ENCODE measurements at places on chromosomes 2 and 18. TPM values are rescaled to one million over a fixed set of nuclear protein-coding genes. Genes with fewer than 3 reads are reported as not detected.

The LINC00305 gene
- not detected for total RNA-seq

DNA sequence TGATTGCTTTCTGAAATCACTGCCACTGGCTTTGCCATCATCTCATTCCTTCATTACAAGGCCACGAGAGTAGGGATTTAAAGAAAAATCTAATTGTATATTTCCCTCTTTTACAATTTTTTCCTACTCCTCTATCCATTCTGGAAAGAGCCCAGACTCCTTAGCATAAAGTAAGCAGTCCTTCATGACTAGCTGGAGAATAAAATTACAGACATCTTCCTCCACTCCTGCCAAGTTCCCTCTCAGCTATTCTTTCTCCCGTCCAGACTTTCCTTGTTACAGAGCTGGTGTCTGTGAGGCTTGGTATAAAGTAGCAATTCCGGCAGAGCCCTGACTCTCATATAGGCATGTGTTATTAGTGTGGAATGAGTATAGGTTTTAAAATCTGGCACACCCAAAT, 806.8 kb downstream of the PLCL1 start:
- H3K27ac ChIP-seq, result no peak overlapping the region
- H3K36me3 ChIP-seq, result no peaks in the 10 kb centered on the region
- H3K4me1 ChIP-seq, result no peaks in the 10 kb centered on the region
- H3K4me3 ChIP-seq, result no peak overlapping the region
- H3K27me3 ChIP-seq, result no peaks in the 10 kb centered on the region
- no peak for DNase-seq

The CD8B2 gene
- total RNA-seq, result not detected

GRCh38 chr2:25025229-25026007, 16.5 kb upstream of the EFR3B start:
- no peak overlapping the region for H3K4me3 ChIP-seq
- H3K36me3 ChIP-seq, result no peaks in the 10 kb centered on the region
- H3K27ac ChIP-seq, result no peak overlapping the region
- no peak for DNase-seq

- DNase-seq, result no peak
- no peaks in the 10 kb centered on the region for H3K4me1 ChIP-seq
- H3K27ac ChIP-seq, result no peak overlapping the region
- no peaks in the 10 kb centered on the region for H3K27me3 ChIP-seq
- no peak overlapping the region for H3K4me3 ChIP-seq
- H3K36me3 ChIP-seq, result no peaks in the 10 kb centered on the region
These were observed 1309.8 kb upstream of the NRXN1 start for GRCh38 chr2:52341732-52342131.

- no peak overlapping the region for H3K27ac ChIP-seq
- H3K36me3 ChIP-seq, result no peaks in the 10 kb centered on the region
- H3K27me3 ChIP-seq, result no peaks in the 10 kb centered on the region
- no peaks in the 10 kb centered on the region for H3K4me1 ChIP-seq
- H3K4me3 ChIP-seq, result no peak overlapping the region
- no peak for DNase-seq
These were observed 91.1 kb upstream of the TMEM200C start for GRCh38 chr18:5986257-5986931.

The ZNF638 gene
- 208 TPM for total RNA-seq

The HTR2B gene
- total RNA-seq, result 6.4 TPM

The CCDC102B gene
- 15.9 TPM for total RNA-seq

DNA sequence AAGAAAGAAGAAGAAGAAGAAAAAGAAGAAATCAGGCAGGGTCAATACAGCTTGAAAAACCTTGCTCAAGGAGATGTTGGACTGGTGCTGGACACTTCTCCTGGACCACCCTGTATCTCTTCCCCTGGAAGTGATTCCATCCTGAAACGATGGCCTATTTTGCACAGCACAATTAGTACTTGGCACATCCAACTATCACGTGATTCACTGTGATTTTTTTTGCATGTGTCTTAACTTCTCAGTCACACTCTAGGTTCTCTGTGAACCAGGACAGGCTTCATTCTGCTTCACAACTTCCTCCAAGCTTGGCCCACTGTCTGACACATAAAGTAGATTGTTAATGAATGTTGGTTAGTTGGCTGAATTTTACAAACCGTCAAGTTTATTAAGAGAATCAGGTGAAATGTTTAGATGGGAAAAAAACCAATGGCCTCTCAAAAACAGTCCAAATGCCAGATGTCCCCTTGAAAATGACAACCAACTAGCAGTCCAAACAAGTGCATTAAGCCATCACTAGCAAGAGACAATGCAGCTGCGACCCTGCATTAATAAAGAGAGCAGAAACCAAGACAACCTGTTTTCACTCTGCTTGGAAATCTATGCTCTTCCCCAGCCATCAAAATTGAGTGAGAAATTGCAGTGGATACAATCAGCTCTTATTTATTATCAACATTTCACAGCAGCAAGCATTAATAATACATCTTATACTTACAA, 300.0 kb upstream of the CHAC2 start:
- no peaks in the 10 kb centered on the region for H3K27me3 ChIP-seq
- H3K27ac ChIP-seq, result no peak overlapping the region
- H3K36me3 ChIP-seq, result no peaks in the 10 kb centered on the region
- no peak for DNase-seq
- no peak overlapping the region for H3K4me3 ChIP-seq
- peaks cover 2% of the 10 kb centered on the region for H3K4me1 ChIP-seq

The POTEI gene
- total RNA-seq, result 0.27 TPM

All from thyroid gland (tissue), 4 donors.